Cardiac muscle cell (in vitro differentiated cells and primary cell): ENCODE measurements at places on chromosomes 3 and 15.

DNA sequence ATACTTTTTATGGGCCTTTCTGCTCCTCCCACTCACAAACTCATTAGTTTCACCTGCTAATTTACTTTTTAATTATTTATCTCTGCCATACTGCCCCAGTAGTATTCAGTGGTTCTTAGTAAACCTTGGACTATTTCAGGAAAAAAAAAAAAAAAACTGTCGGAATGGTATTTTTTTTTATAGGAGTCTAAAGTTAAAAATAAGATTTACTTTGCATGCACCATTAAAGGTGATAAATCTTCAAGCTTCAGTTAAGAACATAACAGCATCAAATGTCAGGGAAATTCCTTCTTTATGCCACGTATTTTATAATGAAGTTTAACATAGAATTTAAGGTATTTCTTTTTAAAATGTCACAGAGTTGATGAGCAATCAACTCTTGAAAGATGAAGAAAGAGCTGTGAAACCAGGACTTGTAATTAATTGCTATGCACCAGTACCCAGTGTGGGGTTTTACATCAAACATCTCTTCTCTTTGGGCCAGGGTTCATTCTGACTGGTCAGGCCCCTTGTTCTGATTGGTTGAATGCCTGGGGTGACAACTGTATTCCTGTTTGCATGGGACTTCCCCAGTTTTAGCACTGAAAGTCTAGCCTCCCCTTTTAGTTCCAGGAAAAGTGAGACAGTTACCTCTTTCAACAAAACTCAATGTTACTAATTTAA lies 40.3 kb upstream of the PTPRG start:
- no peak for DNase-seq

DNA sequence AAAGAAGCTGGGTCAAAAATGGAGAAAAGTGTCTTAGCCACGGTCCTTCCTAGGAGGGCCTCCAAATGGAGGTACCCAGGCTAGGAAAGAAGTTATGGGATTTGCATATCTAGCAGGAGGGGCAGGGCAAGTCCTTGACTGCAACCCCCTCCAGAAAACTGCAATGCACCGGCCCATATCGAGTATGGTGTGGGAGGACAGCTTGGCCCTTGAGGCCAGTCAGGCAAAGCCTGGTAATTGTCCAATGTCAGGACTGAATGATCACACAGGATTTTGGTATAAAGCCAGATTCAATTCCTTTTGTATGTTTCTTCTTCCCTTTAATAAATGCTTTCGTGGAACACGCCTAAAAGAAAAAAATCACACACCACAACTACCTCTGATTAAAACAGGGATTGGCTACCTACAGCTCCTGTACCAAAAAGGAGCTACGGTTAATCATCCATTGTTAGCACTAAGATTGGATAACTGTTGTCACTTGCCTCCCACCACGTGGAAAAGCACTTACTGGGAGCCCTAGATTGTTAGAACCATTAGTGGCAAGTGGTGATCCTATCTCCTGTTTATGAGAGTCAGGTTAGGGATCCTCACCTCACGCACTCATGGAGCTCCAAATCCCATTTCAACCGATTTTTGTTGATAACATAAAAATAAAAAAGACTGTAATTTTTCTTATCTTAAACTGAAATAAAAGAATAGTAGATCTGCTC lies 1.2 kb downstream of the ZNF770 start:
- DNase-seq = no peak

GRCh38 chr3:136818769-136819391 lies at the start of gene SLC35G2:
TSS of gene SLC35G2 (plus strand) at chr3:136819126. CDS start at chr3:136854461, 35,335 bp downstream.
- DNase-seq = peak; percentile 72

- DNase-seq = no peak
Observed at GRCh38 chr15:30008156-30008555, 74.6 kb upstream of the GOLGA8J start.

DNA sequence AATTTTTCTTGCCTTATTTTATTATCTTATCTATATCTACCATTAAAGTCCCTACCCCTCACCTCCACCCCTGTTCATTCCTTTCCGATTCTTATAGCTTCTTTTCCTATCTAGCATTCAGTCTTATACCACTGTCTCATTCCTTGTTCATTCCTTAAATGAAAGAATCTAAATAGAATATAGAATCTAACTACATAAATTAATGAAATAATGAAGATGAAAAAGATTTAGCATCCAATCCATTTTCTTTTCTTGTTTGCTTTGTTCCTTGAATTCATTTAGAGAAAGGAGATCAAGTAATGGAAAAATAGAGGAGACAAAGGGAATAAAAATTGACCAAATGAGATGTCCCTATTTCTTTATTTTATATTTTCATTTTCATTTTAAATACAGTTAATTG lies 67.2 kb downstream of the OPA1 start:
- DNase-seq = no peak

- peak; percentile 86 for DNase-seq
Observed at GRCh38 chr15:92797168-92798052, 102.7 kb upstream of the CHD2 start.

GRCh38 chr3:30649572-30650318 lies 43.3 kb downstream of the TGFBR2 start:
- DNase-seq = peak; percentile 65

DNA sequence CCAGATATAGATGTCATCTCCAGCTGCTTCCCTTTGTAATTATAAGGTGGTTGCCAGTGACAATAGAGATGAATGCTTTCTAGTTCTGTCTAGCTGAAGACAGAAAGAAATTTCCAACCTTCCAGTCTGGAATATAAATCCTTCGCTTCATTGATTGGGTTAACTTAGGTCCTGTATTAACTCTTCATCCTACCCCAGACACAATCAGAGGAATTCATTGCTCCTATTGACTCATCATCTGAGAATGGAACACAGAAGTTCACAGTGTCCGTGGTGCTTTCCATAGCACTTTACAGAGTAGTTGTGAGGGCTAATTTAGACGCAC lies 241.4 kb downstream of the NFKBIZ start:
- DNase-seq = no peak

DNA sequence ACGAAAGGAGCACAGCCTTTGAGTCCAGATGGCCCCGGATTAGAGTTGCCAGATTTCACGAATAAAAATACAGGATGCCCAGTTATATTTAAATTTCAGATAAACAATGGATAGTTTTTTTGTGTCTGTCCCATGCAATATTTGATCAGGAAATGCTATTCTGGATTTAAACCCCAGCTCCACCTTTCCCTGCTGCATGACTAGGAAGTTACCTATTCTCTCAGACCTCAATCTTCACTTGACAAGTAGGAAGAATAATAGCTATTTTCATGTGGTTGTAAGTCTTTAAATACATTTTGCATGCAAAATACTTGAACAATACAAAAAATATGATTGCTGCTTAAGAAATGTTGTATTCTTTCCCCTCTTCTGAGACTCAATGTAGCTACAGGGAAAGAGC lies 125.3 kb upstream of the P2RY1 start:
- no peak for DNase-seq

DNA sequence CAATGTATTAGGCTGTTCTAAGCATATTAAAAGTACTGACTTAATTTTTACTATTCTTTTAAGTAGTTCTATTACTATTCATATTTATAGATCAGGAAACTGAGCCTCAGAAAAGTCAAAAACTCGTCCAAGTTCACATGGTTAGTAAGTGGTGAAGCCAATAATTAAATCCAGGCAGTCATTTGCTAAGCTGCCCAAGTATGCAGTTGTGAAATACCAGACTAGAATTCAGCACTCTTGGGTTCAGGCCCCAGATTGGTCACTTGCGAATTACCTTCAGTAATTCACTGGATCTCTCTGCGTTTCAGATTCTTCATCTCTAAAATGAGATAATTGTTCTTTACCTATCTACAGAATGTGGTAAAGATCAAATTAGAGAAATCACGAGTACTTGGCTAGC lies 161.9 kb upstream of the CADPS start:
- DNase-seq = no peak

DNA sequence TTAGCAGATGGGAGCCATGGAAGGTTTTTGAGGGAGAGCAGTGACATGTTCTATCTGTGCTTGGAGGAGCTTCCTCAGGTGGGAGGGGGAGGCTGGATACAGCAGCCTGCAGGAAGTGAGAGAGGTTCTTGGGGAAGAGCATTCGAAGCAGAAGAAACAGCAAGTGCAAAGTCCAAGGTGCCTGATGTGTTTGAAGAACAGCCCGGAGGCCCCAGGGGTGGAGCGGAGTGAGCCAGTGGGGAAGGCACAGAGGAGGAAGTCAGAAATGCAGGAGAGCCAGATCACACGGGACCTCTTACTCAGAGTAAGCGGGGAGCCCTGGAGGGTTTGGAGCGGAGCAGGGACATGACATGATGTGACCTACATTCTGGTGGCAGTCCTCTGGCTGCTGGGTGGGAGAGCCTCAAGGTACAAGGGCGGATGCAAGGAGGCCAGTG lies 10.8 kb downstream of the ITGA11 start:
- no peak for DNase-seq

DNA sequence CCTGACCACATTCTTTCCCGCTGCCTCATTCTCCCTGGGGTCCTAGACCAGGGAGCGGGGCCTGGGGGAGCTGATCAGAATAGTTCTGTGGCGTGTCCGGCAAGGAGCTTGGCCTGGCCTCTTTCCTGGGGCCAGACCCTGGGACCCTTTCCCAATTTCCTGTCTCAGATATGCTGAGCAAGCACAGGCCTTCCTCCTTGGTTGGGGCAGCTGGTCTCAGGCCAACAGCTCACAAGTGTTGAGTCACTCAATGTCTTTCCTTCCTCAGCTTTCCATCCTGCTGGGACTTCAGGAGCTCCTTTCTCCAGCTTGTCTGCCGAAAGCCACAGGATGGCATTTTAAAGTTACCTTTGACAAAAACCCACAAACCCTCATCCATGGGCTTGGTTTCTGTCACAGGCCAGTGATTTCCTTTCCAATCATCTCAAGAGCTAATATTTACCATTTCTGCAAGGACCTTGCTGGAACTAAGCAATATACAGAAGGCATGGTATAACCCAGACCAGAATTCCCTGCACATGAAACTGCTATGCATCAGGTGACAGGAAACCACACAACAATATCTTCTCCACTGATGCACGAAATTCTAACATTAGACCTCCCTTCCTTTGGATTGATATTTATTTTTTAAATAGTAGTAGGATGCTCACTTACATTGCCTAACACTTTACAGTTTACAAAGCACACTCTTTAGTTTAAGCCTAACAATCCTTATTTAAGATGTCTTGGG lies 19.5 kb upstream of the TIMP4 start:
- DNase-seq = peak; percentile 91

GRCh38 chr3:48247401-48247811 lies 6.5 kb downstream of the ZNF589 start:
- DNase-seq = peak; percentile 60

DNA sequence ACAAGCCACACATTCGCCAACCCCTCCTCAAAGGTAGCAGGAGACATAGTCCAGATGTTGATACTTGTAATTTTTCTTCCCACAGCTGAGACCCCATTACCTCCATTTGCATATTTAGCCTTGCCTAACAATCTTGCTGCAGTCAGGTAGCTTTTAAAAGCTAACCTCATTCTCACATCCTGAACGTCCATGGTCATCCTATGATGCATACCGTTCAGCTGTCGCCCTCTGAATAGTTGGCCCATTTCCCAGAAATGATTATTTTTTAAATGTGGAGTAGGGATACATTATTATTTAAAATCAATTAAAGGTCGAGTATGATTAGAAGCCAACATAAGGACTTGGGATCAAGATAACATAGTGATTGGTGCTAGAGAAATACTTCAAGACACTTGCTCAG lies 165.0 kb downstream of the MEX3B start:
- DNase-seq = no peak

DNA sequence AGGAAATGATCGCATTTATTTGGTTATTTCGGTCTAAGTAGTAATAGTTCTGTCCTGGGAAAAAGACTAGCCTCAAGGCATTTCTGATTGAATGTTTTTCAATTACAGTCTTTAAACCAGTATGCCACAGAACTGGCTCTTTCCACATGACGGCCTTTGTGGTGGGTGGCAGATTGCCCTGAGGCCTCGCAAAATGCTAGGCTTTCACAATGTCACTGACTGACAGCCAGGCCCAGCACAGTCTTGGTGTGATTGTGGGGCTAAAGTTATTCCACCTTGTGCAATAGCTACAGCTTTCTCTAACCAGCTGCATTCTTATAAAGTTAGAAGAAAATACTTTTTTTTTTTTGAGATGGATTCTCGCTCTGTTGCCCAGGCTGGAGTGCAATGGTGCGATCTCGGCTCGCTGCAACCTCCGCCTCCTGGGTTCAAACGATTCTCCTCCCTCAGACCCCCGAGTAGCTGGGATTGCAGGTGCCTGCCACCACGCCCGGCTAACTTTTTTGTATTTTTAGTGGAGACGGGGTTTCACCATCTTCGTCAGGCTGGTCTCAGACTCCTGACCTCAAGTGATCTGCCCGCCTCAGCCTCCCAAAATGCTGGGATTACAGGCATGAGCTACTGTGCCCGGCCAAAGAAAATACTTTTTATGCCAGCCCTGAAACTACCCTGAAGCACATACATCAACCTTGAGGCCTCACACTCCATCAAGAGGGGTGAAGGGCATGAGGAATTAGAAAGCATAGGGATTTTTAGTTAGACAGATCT lies 2.5 kb upstream of the ADIPOQ start:
- DNase-seq = no peak

DNA sequence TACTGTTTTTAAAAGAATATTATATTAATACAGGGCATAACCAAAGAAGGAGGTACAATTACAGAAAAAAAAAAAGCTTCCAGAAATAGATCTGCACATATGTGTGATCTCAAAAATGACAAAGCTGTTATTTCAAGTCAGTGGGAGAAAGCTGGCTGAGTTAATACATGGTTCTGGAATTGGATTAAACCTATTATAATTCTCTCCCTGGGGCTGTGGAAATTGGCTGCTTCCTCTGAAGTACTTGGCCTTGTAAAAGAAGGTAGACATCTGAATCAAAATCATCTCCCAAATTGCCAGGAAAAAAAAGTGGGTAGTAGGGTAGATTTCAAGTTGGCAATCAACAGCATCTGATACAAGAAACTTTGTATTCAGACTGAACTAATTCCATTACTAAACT lies 723.9 kb upstream of the ALCAM start:
- no peak for DNase-seq

GRCh38 chr3:124772081-124772831 lies 42.0 kb downstream of the UMPS start:
- DNase-seq = peak; percentile 79

GRCh38 chr3:82568776-82569338 lies 807.4 kb upstream of the GBE1 start:
- DNase-seq = no peak

- no peak for DNase-seq
Observed at GRCh38 chr3:175342196-175342595, 483.1 kb downstream of the NAALADL2 start.

- peak; percentile 82 for DNase-seq
Observed at GRCh38 chr3:171772427-171773056, 37.7 kb downstream of the PLD1 start.
